ENCODE measurements at places on chromosomes 4 and X.

DNA sequence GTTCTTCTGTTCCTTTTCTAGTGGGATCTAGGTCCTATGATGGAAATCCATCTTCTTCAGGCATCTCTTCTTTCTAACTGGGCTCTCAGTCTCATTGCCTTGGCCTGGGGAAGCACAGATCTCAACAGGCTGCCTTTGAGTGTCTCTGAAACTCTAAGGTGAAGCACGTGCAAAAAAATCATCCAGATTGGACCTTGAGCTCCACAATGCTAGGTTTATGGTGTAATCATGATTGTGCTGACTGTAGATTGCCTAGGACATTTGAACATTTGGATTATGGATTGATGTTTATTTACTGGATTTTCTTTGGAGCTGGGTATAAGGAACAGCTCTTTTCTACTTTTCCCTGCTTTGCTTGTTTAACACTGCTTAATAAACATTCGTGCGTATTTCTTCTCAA, 191.5 kb upstream of the NR3C2 start:
- no peak for DNase-seq

GRCh38 chr4:6693231-6694176, at the start of gene S100P:
Gene S100P (plus strand): TSS chr4:6693878. CDS start chr4:6693933, 55 bp downstream.
- no peak for DNase-seq

GRCh38 chr4:165524532-165525190, 145.9 kb downstream of the CPE start:
- no peak for DNase-seq

- DNase-seq, result no peak
Observed at GRCh38 chr4:120056246-120056645, 10.4 kb downstream of the MAD2L1 start.

- no peak for DNase-seq
Observed at GRCh38 chrX:93528917-93529316, 144.5 kb downstream of the NAP1L3 start.

DNA sequence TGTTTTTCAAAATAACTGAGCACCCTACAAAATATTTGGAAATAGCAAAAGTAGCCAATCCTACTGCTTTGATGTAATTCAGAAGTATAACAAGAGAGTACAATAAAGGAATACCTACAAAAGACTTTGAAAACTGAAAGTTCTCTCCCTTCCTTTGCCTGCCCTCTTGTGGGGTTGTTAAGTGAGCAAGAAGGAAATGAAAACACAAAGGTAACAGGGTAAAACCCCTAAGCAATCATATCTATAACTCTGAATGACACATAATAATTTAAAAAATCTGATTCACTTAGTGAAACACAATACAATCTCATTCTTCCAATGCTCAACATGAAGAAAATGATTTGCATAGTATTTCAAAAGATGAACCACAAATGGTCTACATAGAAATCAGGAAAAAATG, 98.2 kb downstream of the FRYL start:
- no peak for DNase-seq
